ENCODE measurements at places on chromosomes 4 and X.

- no peak for DNase-seq
Observed at GRCh38 chr4:158530381-158530780, 8.7 kb downstream of the RXFP1 start.

GRCh38 chr4:84582988-84583875 is at the start of gene CDS1:
TSS of gene CDS1 (plus strand) at chr4:84583127. CDS start at chr4:84583402, 275 bp downstream.
- peak; percentile 66 for DNase-seq

DNA sequence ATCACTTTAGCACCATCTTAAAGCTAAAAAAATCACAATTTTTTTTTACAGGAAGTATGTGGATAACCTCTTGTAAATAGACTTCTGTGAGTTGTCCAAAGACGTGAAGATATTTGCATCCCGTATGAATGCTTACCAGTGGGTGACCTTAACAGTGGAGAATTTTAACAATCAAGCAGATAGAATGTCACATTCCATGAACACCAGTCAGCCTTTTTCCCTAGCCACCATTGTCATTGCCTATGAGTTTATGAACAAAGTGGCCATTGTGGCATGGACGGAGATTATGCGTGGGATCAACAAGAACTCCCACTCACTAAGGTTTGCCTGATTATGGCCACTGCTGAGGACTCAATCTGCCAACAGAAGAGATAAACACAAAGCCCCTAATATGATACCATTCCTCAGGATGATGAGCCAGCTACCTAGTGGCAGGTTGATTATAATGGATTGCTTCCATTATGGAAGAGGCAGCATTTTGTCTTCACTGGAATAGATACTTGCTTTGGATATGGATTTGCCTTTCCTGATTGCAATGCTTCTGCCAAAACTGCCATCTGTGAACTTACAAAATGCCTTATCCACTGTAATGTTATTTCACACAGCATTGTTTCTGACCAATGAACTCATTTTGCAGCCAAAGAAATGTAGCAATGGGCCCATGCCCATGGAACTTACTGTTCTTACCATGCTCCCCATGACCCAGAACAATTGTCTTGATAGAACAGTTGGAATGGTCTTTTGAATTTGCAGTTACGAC is 830.9 kb upstream of the NDST4 start:
- no peak for DNase-seq

GRCh38 chr4:154720123-154720522 is 23.7 kb upstream of the LRAT start:
- DNase-seq = no peak

DNA sequence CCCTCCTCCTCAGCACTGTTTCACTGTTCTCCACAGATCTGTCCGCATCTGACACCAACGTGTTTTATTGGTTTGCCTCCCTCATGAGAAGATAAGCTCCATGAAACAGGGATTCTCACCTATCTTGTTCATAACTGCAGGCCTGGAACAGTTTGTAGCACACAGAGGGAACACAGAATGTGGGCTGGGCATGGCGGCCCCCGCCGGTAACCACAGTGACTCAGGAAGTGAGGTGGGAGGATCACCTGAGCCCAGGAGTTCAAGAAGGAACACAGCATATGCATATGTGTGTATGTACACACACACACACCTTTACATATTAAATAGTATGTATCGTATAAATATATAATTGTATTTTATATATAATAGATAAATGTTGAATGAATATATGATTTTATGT is 168.6 kb downstream of the AFAP1 start:
- no peak for DNase-seq

DNA sequence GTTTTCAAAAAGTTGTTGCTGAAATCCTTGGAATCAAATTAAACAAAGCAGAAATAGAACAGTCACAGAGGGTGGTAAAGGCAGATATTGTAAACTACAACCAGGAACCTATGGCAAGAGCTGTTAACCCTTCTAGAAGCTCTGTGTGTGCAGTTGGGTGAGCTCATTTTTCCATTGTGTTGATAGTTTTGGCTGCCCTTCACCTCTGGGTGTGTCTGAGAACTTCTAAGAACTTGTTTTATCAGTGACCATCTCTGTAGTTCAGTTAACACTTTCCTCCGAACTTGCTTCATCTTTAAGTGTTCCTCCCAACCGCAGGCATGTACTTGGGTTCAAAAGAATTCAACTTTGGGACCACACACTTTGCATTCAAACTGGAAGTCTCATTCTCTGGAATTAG is 32.7 kb downstream of the RBMX start:
- DNase-seq = no peak

- no peak for DNase-seq
Observed at GRCh38 chr4:169998981-169999380, 27.2 kb downstream of the MFAP3L start.

DNA sequence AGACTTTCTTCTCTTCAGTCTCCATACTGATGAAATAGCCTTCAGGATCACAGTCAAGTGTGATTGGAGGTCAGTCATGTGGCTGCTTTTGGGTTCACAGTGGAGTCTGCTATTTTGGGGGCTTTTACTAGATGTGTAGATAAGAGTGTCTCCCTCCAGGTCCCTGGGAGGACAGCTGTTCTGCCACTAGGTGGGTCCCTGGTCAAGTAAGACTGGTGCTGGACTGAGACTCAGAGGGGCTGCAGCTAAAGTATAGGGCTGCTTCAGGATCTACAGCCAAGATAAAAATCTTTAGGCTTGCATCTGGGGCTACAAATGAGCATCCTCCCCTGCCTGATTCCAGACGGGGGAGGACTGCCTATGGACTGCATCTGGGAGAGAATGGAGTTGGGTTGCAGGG is 200.7 kb upstream of the ANKRD50 start:
- no peak for DNase-seq

GRCh38 chr4:3283916-3284315 is 8.9 kb upstream of the RGS12 start:
- DNase-seq = no peak

GRCh38 chrX:131146702-131147101 is 88.6 kb downstream of the ARHGAP36 start:
- no peak for DNase-seq

DNA sequence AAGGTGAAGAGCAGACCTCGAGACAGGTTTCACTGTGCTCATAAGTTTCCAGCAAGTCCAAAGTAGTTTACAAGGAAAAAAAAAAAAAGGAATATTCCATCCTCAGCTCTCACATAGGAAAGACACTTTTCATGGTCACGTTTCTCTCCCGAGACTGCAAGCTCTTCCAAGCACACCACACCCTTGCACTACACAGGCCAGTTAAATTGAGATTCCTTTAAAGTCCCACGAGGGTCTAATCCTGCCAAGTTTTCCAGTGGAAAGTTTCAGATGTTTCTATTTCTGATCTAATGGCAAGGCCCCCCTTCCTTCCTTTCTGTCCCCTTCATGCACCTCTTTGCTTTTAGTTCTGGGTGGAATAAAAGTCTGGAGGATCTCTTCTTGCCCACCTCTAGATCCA is 67.9 kb upstream of the PCDH19 start:
- no peak for DNase-seq

- DNase-seq = no peak
Observed at GRCh38 chr4:106269711-106270110, 46.3 kb downstream of the TBCK start.

GRCh38 chr4:119136546-119136945 is 914 bp downstream of the MYOZ2 start:
- no peak for DNase-seq

DNA sequence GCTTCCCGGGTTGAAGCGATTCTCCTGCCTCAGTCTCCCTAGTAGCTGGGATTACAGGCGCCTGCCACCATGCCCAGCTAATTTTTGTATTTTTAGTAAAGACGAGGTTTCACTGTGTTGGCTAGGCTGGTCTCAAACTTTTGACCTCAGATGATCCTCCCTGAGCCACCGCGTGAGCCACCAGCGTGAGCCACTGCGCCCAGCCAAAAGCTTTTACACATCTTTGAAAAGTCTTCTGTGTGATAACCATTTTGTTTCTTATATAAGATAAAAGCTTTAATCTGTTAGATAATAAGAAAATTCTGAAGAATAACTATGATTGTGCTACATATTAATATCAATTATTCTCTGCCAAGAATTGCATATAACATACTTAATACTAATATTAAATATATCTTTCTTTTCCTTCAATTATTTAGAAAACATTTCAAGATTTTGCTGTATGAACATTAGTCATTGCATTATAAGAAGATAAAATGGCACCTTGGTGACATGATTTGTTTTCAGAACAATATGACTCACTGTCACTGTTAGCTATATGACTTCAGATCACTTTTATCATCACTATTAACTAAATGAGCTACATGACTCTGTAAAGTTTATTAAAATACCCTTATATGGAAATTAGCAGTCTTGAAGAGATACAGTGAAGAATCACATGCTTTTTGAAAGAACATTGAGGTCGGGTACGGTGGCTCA is 33.4 kb downstream of the RUFY3 start:
- no peak for DNase-seq

GRCh38 chr4:153022241-153022715 is 86.2 kb downstream of the FHDC1 start:
- DNase-seq = peak; percentile 68

- DNase-seq = no peak
Observed at GRCh38 chr4:144495944-144496343, 150.0 kb upstream of the HHIP start.
